Mammary microvascular endothelial cell (primary cell): ENCODE measurements at places on chromosomes 5 and 9. TPM values are rescaled to one million over a fixed set of nuclear protein-coding genes. Genes with fewer than 3 reads are reported as not detected.

DNAH5 gene
- total RNA-seq: 1.1 and 1.3 TPM in 2 replicates

CAMK2A gene
- not detected in 2 replicates for total RNA-seq

IFNA2 gene
- total RNA-seq: not detected in 2 replicates

DMRT3 gene
- total RNA-seq: not detected in 2 replicates

IL4 gene
- not detected in 2 replicates for total RNA-seq

PDLIM4 gene
- 40.4 and 45.8 TPM in 2 replicates for total RNA-seq

LHX2 gene
- total RNA-seq: not detected in 2 replicates

SCGB3A2 gene
- not detected in 2 replicates for total RNA-seq

AP3S1 gene
- 72.0 and 99.3 TPM in 2 replicates for total RNA-seq

RUSC2 gene
- total RNA-seq: 44.2 and 47.0 TPM in 2 replicates

FGF10 gene
- not detected in 2 replicates for total RNA-seq
